ENCODE measurements at places on chromosomes 11 and 22.

DNA sequence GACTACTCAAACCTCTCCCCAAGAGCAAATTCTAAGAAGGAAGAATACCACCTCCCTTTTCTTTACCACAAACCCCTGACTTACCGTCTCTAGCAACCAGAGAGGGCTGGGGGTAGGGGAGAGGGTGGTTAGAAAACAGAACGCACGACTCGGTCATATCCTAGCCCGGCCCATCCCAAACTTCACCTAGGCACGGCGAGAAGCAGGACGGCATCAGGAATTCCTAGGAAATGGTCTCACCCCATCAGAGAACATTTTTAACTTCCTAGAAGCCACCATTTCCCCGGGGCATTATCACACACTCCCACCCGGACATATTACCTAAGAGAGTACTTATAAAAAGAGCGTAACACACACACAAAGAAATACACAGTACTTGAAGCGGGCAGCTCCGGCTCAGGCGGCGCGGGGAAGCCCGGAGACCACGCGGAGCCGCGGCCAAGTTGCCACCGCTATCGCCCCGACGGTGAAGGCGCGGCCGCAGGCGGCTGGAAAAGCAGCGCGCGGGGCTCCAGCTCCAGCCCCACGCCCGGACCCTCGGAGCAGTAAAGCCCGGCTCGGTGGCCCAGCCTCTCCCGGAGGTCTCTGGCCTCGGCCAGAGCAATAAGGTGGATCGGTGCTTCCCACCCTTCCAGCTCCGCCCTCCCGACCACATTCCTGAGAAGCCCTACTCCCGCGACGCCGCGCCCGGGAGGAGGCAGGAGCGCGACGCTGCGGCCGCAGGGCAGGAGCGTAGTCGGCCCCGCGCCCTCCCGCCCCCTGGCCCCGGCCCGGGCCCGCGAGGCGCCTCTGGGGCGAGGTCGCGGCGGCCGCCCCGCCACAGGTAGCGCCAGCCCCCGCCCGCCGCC lies 878 bp downstream of the RRAS2 start:
- DNase-seq = peak; percentile 44

DNA sequence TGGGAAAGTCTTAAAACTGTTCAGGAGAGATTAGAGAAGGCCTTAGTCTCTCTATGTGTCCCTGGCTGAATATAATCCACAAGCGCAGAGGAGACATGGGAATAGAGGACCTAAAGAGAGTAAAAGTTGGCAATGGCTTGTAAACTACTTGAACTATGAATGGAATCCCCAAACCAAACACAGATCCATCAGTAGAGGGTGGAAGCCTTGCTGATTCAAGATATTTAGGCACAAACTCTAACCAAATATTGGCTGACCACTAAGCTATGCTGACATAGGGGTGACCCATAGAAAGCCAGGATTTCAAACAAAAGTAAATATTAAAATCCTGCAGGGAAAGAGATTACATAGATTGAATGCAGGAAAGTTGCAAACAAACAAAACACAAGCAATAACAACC lies 439.2 kb downstream of the DLG2 start:
- no peak for DNase-seq

GRCh38 chr11:96333191-96333719 lies 9.7 kb downstream of the MAML2 start:
- no peak for DNase-seq

- no peak for DNase-seq
These were observed 605.6 kb downstream of the SOX6 start for GRCh38 chr11:15750535-15751308.

DNA sequence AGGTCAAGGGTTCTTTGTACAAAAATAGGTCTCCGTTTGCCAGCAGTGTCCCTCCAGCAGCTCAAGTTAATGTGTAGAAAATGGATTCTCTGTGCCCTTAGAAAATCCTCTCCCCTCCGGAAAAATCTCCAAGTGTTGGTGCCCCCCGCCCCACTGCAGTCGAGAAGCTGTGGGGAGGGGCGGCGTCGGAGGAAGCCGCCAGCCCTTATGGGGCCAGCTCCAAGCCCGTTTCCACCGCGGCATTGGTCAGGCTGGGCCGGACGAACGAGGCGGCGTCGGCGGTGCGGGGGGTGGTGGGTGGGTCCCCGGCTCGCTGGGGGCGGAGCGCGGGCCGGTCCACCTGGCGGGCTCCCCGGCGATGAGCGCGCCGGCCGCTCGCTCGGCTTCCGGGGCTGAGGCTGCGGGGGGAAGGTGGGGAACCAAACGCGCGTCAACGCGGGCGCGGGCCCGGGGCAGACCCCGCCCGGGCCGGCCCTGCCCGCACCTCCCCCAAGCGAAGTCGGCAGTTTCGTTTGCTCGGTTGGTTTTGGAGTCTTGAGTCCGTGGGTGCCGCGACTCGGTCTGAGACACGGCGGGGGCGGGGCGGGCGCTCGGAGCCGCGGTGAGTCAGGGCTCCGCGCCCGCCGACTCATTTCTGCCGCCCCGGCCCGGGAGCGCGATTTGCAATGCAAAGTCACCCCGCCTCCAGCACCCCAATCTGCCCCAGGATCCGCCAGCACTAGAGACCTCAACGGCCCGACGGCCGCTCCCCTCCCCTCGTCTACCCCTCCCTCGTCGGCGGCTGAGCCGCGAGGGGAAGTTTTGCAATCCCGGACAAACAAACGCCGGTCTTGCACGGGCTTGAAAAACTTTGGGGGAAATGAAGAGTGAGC lies 1.4 kb downstream of the ASCL2 start:
- DNase-seq = peak; percentile 95

DNA sequence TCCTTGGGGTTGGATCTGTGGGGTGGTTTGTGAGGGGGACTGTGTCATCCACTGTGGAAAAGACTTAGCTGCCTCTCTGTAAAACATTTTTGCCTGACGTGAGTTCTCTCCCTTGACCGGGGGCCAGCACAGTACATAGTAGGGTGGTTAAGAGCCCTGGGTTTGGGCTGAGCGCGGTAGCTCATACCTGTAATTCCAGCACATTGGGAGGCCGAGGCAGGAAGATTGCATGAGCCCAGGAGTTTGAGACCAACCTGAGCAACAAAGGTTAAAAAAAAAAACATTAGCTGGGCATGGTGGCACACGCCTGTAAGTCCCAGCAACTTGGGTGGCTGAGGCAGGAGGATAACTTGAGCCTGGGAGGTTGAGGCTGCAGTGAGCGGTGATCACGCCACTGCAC lies 74.7 kb upstream of the WNT7B start:
- no peak for DNase-seq

DNA sequence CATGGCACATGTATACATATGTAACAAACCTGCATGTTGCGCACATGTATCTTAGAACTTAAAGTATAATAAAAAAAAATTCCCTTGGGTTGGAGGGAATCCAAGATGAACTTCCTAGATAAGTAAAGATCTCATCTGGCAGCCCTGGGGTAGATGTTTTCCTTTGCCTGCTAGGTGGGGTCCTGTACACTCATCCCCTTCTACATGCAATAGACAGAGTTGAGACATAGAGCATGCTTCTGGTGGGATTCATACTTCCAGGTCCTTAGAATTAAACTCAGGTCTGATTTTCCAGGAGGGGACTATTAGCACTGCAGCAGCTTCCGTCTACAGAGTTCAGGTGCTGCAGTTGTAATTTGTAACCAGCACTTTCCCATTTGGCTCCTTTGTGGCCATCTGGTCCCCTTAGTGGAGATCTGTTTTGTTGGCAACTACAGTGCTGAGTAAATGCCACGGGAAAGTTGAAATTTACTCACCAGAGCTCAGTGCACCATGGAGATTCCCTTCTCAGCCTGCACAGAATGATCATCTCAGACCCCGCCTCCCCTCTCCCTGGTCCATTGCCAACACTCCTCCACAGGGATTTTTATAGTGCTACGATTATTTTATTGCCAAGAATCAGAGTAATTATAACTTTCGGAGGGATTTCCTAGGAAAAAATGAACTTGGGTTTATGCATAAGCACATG lies 220.1 kb upstream of the E2F8 start:
- DNase-seq = no peak

- no peak for DNase-seq
These were observed 3.4 kb downstream of the CADM1 start for GRCh38 chr11:115500547-115501501.

GRCh38 chr11:3188496-3189195 lies 23.5 kb upstream of the OSBPL5 start:
- no peak for DNase-seq

- DNase-seq = no peak
These were observed 15.2 kb downstream of the E2F8 start for GRCh38 chr11:19225581-19225980.

DNA sequence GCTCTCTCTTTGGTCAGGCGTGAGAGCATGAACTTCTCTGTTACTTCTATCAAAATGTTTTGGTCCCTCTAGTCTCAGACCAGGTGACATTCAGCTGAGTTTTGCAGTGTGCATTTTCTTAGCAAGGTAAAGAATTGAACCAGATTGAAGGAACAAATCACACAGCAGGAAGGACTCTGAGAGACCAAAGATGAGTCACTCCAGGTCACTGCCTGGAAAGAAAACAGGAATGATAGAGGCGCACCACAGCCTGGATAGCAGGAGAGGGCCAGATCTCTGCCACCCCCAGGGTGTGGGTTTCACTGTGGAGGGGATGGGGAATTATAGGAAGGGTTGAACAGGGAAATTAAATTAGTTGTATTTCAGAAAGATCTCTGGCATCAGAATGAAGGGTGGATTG lies 788.3 kb downstream of the NTM start:
- DNase-seq = no peak

DNA sequence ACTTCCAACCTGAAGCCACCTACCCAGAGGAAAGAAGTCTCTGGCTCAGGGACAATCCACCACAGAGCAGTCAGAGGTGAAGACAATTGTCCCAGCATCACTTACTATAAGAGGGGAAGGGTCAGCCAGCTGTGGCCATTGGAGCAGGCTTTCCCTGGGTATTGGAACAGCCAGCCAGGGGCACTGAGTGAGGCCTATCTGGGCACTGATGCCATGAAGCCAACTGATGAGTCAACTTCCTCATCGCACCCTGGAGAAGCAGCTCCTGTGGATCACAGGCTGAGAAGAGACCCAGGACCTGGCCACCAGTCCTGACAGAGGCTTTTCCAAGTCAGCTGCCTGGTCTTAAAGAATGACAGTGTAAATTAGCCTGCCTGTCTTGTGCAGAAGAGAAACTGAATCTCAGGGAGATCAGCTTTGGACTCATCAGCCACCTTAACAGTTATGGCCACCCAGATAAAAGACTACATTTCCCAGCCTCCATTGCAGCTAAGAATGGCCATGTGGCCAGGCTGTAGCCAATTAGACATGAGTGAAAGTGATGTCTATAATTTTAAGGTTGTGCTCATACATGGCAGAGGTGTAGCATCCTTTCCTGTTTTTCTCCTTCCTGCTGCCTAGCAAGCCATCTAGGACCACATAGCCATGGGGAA lies 19.0 kb downstream of the CHST1 start:
- no peak for DNase-seq

GRCh38 chr11:117425679-117426296 lies 98.1 kb downstream of the CEP164 start:
- no peak for DNase-seq

DNA sequence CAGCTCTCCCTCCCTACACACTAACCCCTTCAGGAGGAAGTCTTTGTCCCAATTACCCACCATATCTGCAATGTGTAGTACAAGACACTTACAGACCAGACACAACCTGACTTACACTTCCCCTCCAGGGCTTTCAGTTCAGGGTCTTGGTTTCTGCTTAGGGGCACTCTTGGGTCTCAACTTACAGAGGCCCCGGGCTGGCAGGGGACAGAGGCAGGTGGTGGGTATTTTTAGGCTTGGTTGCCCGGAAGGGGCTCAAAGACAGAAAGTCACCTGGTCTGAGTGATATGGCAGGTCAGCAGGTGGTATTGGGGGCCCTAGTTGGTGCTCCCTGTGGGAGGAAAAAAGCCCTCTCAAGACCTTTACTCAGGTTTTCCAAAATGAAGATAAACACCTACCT lies 3.4 kb upstream of the TMEM184B start:
- no peak for DNase-seq

DNA sequence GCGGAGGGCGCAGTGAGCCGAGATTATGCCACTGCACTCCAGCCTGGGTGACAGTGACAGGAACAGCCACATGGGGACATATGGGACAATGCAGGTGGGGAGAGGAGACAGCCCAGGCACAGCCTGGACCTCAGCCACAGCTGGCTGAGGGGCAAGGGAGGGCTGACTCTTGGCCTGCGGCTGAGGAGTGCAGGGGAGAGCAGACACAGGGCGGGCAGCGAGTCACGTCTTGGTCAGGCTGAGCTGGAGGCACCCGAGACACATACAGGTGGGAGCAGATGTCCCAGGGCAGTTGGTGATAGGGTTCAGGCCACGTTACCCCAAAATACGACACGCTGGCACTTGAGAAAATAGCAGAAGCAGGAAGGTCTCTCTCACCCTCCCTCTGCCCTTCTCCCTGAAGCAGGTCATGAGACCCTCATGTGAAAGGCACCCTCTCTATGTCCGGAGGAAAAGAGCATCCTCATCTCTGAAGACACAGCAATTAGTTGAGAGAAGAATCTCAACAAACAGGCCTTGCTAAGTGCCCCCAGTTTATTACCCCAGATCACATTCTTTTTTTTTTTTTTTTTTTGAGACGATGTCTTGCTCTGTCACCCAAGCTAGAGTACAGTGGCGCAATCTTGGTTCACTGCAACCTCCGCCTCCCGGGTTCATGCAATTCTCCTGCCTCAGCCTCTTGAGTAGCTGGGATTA lies 10.5 kb downstream of the KIAA0930 start:
- peak; percentile 76 for DNase-seq

GRCh38 chr11:104690241-104690640 lies 208.0 kb downstream of the CASP12 start:
- DNase-seq = no peak

GRCh38 chr22:40498420-40499208 lies 128.2 kb downstream of the SGSM3 start:
- DNase-seq = no peak

DNA sequence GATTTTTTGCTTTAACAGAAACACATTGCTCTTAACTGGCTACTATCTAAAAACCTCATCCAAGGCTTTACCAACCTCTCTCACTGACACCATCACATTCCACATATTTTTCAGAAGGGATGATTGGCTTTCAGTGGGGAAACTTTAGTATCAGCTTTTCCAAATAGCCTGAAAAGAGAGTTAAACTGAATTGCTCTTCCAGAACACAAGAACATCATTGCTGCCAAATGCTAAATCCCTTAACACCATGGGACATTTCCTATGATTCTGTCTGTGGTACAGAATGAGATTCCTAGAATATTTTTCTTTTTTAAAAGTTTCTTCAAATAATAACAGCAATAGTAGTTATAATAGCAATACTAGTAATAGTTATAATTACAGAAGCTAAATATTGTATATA lies 45.4 kb downstream of the SOX6 start:
- no peak for DNase-seq

DNA sequence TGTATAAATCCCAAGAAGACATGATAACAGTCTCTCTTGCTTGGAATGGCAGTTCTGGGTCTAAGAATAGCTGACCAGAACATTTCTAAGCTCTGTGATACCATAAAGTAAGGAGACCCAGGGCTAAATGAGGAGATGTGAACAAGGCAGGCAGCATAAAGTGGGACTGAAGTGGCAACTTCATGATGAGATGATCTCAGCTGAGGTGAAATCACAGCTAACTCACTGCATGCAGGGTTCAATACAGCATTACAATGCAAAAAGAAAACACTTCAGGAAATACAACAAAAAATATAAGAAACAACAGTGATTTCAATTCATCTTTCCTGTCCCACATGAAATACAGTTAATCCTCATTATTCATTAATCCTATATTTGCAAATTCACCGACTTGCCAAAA lies 44.6 kb downstream of the MRE11 start:
- DNase-seq = no peak

Data from NB4 (cell line).